ENCODE measurements at places on chromosomes 4 and X.

- DNase-seq: peak; percentile 80
Measured at GRCh38 chr4:15654593-15655222, 449 bp downstream of the FBXL5 start.

- DNase-seq: no peak
Measured at GRCh38 chr4:159077702-159078495, 25.0 kb upstream of the RAPGEF2 start.

- DNase-seq: no peak
Measured at GRCh38 chr4:139875411-139875825, 209.8 kb downstream of the MGST2 start.

DNA sequence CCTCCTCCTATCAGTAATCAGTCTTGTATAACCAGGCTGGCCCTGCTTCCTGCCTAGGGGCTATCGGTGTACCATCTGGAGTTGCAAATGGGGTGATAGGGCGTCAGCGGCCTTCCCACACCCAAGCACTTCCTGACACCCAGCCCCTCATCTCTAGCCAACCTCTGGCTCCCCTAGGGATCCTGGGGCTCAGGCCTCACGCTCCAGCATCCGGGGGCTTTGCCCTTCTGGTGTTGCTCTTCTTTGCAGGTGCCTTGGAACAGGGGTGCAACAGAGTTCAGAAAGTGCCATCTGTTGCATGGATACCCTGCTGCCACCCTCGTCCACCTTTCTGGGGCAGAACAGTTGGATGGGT, 4.1 kb downstream of the IL9R start:
- DNase-seq: no peak

- DNase-seq: no peak
Measured at GRCh38 chr4:83961575-83961974, 425.7 kb downstream of the GPAT3 start.

DNA sequence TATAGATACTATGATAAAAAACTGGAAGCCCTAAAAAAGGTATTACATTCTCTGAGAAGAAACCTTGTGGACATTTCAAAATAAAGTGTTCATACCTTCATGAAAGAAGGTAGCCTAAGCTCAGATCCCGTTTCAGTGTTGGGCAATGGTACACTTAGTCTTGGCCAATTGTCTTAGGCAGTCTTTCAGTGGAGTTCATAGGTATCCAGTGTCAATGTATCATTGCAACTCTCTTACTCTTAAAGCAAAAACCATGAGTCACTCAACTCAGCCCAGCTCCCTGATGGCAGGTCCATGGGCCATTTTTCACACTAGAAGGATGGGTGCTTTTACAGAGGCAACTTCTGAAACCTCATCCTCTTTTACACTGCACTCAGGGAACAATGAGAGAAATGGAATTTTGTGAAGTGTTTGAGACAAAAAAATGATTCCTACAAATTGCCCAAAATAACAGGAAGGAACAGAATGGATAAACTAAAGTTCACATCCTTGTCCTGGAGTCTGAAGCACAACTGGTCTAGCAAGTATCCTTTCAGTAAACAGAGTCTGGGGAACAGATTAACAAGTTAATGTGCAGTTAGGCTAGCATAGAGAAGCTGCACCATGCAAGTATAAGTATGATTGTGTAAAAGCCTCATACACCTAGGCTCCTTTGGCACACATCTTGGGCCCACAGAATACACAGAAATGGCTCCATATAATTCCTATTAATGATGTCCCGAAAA, 7.0 kb upstream of the ZNF827 start:
- DNase-seq: no peak

GRCh38 chrX:17919896-17920446, 58.9 kb upstream of the RAI2 start:
- no peak for DNase-seq

GRCh38 chr4:18138076-18138665, 116.6 kb upstream of the LCORL start:
- no peak for DNase-seq

GRCh38 chr4:156615066-156615531, 356.5 kb downstream of the PDGFC start:
- DNase-seq: no peak

DNA sequence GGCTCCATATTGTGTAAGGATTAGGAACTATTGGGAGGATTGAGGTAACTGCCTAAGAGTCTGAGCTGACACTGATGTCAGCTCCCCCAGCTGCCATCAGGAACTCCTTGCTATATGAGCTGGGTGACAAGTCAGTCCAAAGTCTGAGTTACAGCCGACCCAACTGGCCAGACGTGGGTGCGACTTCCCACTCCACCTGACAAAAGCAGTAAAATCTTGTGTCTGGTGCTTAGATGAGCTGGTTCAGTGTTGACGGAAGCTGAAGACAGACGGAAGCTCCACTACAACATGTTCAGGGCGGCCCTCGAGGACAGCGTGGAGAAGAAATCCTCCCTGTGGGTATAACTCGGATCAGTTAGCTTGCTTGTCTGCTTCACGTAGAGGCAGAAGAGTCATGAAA, 22.8 kb upstream of the NAT8L start:
- no peak for DNase-seq

DNA sequence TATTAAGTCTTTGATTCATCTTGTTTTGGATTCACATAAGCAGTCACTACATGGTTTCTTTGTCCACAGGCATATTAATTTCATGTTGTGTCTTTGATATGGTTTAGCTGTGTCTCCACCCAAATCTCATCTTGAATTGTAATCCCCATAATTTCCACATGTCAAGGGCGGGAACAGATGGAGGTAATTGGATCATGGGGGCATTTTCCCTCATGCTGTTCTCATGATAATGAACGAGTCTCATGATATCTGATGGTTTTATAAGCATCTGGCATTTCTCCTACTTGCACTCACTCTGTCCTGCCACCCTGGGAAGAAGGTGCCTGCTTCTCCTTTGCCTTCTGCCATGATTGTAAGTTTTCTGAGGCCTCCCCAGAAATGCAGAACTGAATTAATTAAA, 1811.2 kb upstream of the PCDH10 start:
- DNase-seq: no peak

GRCh38 chrX:134254511-134254910, 17.5 kb downstream of the CCDC160 start:
- no peak for DNase-seq

GRCh38 chr4:151678048-151678872, 82.5 kb downstream of the GATB start:
- no peak for DNase-seq

GRCh38 chrX:9566150-9566621, 101.3 kb downstream of the TBL1X start:
- DNase-seq: peak; percentile 63

- DNase-seq: no peak
Measured at GRCh38 chr4:164997324-164997723, 19.9 kb upstream of the TRIM61 start.

DNA sequence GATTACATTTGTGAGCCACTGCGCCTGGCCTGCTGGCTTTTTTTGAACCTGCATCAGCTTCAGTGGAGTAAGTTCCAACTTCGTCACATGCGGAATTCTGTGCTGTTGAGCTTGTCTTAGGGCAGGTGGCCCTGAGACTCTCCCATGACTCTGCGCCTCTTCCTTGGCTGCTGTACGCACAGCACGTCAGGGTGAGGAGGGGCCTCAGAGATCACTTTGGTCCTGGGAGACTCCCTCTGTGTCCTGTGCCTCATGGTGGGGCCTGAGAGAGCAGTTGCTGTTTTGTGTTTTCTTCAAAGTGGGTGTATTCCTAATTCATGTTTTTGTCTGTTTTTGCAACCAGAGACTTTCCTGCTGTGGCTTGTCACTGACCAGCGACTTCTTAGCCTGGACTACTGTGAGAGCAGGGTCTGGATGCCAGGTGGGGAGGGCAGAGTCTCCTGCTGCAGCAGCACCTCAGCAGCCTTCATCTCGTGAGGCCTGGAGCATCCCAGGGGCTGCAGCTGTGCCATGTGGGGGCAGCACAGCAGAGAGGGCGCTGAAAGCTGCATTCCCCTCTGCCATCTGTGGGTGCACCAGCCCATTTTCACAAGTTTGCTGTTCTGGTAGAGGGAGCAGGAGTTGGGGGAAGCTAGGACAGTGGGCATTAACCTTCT, 107.8 kb downstream of the TNIP2 start:
- peak; percentile 30 for DNase-seq

DNA sequence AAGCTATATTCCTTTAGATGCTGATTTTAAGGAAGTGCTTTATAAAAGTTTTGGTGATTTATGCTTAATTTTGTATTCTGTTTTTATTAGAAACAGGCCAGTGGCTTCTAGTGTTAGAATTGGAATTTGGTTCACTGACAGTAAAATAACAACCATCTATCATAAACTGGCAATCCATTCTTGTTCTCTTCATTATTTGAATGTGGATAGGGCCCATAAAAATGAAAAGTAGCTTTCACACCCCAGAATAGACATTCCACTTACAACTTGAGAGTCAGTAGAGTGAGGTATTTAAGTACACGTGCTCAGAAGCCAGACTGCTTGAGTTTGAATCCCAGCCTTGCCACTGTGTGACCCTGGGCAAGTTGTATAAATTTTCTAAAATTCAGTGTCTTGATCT, 232.4 kb upstream of the CTSO start:
- DNase-seq: no peak

GRCh38 chr4:37533286-37534033, 152.7 kb downstream of the RELL1 start:
- DNase-seq: no peak

GRCh38 chr4:145320294-145320693, 139.9 kb upstream of the OTUD4 start:
- no peak for DNase-seq

DNA sequence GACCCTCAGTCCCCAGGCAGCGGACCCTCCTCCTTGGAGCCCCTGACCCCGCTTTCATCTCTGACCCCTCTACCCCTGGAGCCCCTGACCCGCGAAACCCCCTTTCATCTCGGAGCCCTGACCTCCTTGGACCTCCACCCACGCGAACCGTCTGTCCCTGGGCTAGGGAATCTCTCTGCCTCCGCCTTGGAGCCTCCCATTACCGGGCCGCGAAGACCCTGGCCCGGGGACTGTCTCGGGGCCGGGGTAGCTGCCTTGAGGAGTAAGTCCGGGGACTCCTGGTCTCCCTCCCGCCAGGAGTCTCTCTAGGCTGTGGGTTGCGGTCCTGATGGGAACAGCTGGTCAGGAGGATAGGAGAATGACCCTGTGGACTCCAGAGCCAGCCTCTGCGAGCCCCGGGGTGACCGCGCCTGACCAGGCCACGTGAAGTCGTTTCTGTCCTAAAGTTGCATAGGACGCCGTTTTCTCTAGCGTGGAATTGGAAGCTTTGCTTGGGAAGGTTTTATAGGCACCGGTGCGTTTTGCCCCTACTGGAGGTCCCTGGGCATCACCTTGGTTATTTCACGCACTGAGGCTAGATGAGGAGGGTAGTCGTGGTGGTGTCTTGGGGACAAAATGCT, 824 bp downstream of the TBC1D14 start:
- no peak for DNase-seq

GRCh38 chrX:19094654-19095053, 27.6 kb downstream of the ADGRG2 start:
- no peak for DNase-seq

DNA sequence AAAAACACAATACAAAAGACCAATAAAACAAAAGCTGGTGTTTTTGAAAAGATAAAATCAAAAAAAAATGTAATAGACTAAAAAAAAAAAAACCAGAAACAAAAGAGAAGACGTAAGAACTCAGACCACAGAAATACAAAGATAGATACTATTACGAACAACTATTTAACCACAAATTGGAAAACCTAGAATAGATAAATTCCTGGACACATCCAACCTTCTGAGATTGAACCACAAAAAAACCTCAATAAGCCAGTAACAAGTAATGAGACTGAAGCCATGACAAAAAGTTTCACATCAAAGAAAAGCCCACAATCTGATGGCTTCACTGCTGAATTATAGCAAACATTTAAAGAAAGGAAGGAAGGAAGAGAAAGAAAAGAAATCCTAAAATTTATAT, 16.2 kb downstream of the RCHY1 start:
- DNase-seq: no peak

GRCh38 chrX:1516596-1517104, 20.3 kb downstream of the P2RY8 start:
- DNase-seq: no peak

DNA sequence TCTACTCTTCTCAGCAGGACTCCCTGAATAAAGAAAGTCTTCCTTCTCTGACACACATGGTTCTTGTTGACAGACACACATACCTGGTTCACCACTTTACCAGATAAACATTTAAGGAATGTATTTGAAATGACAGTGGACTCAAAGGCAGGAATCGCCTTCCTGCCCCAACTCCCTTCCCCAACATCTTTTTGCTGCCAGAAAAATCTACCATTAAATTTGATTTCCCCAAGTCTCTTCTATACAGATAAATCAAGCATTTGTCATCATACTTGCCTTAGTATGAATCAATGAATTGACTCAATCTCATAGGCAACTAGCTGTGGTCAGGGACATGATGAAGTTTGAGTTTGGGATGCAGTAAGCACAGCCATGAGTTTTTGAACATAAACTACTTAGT, 23.3 kb upstream of the ANXA5 start:
- no peak for DNase-seq

- no peak for DNase-seq
Measured at GRCh38 chr4:151611960-151612359, 148.8 kb downstream of the GATB start.

GRCh38 chrX:10350221-10350620, 193.4 kb downstream of the CLCN4 start:
- DNase-seq: no peak

GRCh38 chrX:155027509-155028066, 944 bp downstream of the FUNDC2 start:
- DNase-seq: no peak

DNA sequence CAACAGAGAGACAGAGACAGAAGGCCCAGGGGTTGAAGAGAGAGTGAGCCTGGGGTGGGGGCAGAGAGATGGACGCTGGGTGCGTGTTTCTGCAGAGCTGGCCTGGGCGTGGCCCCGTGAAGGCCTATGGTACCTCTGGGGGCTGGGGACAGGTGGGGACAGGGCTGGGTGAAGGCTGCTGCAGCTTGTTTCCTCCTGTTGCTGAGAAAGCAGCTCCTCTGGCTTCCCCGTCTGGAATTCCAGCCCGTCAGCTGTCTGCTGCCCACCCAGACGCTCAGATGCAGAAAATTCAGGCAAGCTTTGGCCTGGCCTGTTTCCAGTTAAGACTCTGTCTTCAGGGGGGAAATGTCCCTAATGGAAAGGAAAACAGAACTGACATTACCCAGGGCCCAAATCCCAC, 76.8 kb upstream of the PSAPL1 start:
- no peak for DNase-seq

GRCh38 chr4:42955746-42956505, 63.4 kb downstream of the GRXCR1 start:
- DNase-seq: no peak
